ENCODE measurements at places on chromosomes 13 and 19.

DNA sequence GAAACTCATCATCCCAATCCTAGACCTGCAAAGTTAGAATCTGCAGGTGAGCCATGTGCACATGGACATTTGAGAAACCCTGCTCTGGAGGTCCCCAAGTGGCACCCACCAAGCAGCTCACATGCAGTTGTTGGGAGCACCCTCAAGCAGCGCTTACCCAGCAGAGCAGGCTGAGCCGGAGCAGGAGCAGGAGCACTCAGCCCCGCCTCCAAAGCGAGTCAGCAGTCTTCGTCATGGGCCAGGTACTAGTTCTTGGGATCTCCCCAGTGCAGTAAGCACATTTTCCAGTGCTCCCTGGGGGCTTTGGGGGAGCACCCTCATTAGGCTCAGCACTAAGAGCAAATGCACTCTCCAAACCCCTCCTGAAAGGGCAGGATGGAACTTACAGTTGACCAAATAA is 572.7 kb downstream of the IRS2 start:
- DNase-seq, result no peak

- no peak for DNase-seq
These were observed 306.0 kb downstream of the ZNF536 start for GRCh38 chr19:30678168-30678567.

DNA sequence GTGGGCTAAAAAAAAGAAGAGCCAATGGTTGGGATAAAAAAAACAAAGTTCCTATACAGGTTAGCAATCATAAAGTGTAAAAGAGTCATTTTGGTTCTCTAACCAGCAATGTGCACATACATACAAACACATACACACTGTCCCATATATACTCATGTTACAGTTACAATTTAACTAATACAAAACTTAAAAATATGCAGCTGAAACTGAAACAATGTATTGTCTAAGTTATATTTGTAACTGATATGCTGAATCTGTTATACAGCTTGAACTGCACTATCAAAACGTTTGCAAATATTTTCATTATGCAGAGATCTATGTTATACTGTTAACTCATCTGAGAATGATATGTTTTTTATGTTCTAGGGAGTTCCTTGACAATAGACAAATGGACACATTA is 173.7 kb downstream of the KLF12 start:
- DNase-seq, result no peak

DNA sequence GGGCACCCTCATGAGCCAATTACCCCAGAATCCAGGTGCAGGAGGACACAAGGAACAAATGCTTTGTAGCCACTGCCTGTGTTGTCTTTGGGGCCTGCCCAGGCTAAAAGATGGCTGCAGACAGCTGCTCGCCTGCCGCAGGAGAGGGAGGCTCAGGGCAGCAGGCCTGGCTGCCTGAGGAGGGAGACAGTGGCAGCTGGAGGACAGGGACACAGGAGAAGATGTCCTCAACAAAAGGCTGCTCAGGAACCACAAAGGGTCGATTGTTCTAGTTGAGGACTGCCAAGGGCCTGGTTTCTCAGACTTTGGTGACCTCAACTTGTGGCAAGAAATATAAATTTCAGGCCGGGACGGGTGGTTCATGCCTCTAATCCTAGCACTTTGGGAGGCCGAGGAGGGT is 7.6 kb downstream of the SIRT2 start:
- DNase-seq, result no peak

DNA sequence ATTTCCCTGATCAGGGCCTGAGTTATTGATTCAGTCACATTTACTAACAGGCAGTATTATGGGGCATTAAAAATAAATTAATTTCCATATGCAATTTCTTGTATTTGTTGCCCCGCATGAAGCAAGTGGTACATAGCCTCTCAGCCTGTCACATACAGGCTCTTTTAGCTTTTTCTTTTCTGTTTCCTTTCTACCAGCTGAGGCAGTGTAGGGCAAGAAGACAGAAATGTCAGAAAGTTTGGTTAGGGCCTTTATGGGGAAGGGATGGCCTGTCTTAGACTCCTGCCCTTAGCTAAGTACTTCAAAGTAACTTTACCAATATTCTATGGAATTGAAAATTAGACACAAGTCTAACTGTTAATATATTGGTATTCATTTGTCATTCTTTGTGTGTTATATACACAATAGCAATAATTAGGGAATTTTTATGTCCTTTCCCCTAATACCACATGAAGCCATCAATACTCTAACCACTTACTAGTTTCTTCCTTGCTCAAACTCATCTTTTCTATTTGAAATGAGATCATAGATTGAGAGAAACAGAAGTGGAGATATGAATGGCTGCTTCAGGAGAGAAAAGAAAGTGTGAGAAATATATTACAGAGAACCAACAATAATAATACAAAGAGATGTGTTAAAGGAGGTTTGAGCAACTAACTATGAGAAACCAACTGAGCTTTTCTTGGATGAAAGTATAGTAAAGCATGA is 669.6 kb downstream of the PCDH17 start:
- DNase-seq, result no peak

- DNase-seq, result no peak
These were observed 38.4 kb downstream of the EFNB2 start for GRCh38 chr13:106497079-106497478.

DNA sequence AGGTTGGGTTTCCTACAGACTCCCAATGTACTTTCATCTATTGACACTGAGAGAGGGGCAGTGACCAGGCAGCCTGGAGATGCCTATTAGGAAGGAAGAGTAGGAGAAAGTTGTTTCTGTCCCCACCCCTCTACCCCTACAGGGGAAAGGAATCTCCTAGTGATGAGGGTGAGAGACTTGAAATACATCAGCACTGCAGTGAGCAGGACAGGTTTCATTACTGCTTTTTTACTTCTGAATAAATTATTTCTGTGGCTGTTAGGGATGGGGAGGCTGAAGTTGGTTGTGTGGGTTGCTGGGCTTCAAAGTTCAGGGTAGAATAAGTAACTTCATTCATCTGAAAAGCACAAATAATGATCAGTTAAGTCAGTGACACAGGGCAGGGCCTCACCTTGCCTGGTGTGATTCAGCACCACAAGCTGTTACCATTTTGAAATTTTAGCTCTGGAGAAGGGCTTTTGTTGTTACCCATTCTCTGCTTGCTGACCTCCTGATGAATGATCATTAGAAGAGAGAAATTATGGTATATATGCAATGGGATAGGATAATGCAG is 19.3 kb downstream of the CEACAM1 start:
- DNase-seq, result no peak

DNA sequence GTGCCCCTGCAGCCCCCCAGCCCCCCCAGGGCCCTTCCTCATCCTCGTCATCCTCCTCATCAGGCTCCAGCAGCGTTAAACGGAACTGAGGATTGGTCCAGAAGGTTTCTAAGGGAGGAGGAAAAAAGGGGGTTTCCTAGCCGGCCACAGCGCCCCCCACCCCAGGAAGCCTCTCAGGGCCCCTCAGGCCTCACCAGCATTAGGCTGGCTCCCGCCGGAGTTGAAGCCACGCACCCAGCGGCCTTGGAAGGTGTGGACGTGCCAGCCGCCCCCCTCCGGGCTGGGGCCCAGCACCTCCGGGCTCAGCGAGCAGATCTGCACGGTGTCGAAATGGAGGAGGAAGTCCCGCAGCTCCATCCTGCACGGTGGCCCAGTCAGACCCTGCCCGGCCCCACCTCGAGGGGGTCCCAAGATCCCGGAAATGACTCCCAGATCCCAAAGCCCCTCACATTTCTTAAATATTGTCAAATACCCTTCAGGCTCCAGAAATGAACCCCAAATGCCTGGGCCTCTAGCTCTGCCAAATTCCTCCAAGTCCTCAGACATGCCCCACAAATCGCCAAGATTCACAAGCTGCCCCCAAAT is 6.9 kb downstream of the CAPN12 start:
- DNase-seq, result peak; percentile 4

- peak; percentile 99 for DNase-seq
These were observed 97.7 kb downstream of the SIPA1L3 start for GRCh38 chr19:38004521-38005223.

DNA sequence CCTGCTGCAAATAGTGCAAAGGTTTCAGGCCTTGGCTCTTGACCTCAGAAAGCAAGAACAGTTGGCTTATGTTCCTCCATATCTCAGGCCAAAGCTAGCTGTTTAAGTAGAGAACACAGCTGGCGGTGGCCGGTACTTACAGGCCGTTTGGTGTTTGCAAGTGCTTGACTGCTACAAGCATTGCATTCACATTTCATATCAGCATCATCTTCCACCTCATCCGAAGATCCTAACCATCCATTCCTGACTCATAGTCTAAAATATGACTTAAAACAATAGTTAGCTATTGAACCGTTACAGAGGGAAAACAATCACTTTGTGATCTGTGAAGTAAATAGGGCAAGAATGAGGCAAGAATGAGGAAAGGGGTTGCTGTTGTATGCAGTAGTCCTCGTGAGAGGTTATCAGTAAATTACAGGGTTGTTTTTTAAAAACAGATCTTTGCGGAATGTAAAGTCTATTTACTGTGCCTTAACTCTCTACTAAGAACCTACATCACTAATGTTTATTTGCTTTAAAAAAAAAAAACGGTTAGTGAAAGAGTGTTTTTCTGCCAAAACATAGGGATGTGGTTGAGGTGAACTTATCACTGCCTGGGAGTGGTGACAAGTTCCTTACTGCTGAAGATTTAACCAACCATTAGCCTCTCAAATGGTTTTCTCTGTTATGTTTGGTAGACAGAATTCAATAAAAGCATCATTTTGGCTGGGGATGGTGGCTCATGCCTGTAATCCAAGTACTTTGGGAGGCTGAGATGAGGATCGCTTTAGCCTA is 21.6 kb upstream of the WDR88 start:
- DNase-seq, result peak; percentile 50

DNA sequence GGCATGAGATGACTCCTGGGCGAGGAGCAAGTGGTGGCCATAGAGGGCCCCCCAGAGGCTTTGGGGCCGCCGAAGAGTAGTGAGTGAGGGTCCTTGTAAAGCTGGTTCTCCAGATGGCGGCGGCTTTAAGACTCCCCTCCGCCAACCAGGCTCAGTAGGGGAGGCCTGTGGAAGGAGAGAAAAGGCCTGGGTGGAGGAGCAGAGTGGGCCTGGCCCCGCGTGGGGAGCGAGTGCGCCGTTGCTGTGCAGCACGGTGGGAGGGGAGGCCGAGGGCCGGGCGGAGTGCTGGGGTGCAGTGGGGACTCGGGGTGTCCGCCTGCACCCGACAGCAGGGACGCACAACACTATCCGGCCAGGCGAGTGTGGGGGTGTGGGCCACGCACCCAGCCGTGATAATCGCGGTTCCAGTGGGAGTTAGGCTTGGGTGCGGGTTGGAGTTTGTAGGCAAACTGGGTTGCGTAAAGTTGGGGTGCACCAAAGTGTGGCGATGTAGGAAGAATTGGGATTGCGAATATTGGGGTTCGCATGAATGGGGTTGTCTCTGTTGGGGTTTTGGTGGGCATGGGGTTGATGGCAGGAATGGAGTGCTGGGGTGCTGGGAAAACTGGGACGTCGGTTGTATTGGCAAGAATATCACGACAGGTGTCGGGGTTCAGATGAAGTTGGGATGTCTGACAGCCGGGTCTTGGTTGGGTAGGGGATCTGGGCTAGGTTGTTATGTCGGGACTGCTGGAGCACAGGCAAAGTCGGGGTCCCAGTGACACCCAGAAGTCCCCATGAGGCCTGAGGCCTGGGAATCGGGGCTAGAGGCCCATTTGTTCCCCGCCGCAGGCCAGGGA is 687 bp upstream of the CIRBP start:
- DNase-seq, result no peak

- DNase-seq, result peak; percentile 94
These were observed 7.1 kb downstream of the RFX2 start for GRCh38 chr19:6103217-6103644.

- no peak for DNase-seq
These were observed 20.7 kb upstream of the OLFM4 start for GRCh38 chr13:53007872-53008271.

- DNase-seq, result no peak
These were observed 5.5 kb downstream of the SSC5D start for GRCh38 chr19:55493645-55494171.

- no peak for DNase-seq
These were observed 12.2 kb downstream of the GTF2F2 start for GRCh38 chr13:45132369-45133064.

DNA sequence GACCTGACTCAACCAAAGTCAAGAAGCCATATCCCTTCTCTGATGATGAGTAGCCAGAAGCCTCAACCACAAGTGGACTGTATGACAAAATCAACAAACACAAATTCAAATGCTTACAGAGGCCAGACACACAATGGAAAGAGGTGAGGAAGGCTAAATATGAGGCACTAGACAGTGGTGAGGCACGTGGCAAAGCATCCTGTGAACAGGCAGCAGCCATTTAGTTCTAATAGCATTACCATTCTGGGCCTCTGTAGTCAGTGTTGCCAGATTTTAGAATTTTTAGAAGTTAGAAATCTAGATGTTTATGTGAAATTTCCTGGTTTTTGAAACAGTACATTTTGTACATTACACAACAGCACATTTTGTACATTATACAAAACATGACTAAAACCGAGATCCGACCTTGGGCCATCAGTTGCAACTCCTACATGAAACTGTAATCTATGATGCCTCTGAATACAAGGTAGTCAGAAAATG is 403.3 kb downstream of the COG6 start:
- DNase-seq, result no peak

- no peak for DNase-seq
These were observed 9.6 kb downstream of the LRCH1 start for GRCh38 chr13:46562581-46562980.

DNA sequence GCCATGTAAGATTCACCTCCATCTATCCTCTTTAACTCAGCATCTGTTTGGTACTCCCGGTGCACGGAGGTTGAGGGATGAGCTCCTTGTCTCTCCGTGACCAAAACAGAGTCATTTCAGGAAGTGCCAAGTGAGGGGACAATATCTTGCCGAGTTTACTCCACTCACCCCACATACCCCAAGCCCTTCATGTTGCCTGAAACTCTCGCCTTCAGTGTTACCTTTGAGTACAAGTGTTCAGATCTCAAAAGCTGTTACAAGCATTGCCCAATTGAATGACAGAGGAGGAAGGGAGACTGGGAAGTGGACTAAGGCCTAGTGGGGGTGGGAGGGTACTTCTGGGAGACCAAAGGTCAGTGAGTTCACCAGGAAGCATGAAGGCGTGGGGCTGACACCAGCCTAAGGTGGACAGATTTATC is 6.0 kb upstream of the SIGLEC12 start:
- DNase-seq, result no peak

GRCh38 chr19:18659281-18660050 is 22.6 kb downstream of the KLHL26 start:
- DNase-seq, result peak; percentile 51

GRCh38 chr19:858868-859843 is at the start of gene CFD:
TSS of gene CFD (plus strand) at chr19:859664. CDS start at chr19:859690, 26 bp downstream.
- DNase-seq, result no peak

- DNase-seq, result no peak
These were observed 256.1 kb downstream of the FOXO1 start for GRCh38 chr13:40410315-40410714.

DNA sequence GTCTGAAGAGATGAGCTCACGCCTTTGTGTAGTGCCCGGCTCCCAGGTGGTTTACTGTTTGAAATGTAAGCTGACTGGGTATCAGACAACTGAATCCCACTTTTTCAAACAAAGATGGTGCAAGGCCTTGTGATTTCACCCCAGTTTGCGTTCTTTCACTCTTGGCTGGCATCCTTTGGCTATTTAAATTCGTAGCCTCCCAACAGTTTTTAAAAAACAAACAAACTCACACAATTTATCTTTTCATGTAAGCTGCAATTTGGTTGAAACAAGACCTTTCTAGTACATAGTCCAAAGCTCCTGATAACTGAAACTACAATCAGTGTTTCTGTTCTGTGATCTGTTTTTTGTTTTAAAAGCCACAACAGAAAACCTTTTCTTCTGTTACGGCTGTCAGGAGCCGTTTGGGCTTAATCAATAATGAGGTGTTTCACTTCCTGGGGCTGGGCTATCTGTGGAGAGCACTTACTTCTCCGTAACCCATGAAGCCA is 65.1 kb upstream of the NPAS1 start:
- DNase-seq, result no peak
